ENCODE measurements at places on chromosomes 3 and 15.

GRCh38 chr15:40106203-40107161, 2.2 kb downstream of the BMF start:
- DNase-seq, result peak; percentile 80

DNA sequence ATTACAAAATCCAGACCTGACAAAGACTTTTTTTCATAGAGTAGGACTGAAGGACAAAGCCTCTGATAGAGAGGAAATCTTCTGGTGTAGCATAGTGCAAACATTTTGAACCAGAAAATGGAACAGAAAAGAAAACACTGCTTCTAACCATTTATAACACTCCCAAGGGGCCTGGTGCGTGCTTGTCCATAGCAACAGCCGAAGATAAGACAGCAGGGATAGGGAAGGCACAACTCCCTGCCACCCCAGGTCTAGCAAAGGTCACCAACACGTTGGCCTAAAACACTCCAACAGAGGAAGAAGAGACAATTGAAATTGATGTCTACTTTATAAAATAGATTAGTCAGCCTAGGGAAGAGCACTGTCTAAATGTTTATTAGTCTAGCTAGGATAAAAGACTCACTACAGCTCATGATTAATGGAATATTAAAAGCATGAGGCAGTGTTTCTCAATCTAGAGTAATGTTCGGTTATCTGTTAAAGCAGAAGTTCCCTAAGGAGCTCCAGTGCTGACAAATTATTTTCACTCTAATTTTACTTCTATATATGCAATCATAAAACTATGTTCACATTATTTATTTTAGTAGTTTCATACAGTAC, 145.2 kb downstream of the P3H2 start:
- no peak for DNase-seq

DNA sequence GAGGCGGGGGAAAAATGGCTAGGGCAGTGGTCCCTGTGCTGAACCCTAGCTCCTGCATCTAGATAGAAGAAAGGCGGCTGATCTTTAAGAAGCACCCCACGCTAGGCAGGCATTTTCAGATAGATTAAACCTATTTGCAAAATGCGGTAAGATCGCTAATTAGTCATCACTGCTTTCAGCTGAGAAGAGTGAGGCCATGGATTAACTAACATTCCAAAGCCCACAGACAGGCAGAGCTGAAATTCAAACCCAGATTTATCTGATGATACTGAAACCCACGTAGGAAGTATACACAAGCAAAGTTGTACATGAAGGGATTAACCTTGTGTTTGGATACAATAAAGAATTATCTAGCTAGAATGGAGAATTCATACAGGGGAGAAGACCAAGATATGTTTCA, 4.8 kb downstream of the ADPGK start:
- DNase-seq, result no peak

- DNase-seq, result no peak
Measured at GRCh38 chr15:79606831-79607355, 174.8 kb downstream of the MINAR1 start.

GRCh38 chr3:152183473-152183872, 85.3 kb upstream of the MBNL1 start:
- DNase-seq, result peak; percentile 51

DNA sequence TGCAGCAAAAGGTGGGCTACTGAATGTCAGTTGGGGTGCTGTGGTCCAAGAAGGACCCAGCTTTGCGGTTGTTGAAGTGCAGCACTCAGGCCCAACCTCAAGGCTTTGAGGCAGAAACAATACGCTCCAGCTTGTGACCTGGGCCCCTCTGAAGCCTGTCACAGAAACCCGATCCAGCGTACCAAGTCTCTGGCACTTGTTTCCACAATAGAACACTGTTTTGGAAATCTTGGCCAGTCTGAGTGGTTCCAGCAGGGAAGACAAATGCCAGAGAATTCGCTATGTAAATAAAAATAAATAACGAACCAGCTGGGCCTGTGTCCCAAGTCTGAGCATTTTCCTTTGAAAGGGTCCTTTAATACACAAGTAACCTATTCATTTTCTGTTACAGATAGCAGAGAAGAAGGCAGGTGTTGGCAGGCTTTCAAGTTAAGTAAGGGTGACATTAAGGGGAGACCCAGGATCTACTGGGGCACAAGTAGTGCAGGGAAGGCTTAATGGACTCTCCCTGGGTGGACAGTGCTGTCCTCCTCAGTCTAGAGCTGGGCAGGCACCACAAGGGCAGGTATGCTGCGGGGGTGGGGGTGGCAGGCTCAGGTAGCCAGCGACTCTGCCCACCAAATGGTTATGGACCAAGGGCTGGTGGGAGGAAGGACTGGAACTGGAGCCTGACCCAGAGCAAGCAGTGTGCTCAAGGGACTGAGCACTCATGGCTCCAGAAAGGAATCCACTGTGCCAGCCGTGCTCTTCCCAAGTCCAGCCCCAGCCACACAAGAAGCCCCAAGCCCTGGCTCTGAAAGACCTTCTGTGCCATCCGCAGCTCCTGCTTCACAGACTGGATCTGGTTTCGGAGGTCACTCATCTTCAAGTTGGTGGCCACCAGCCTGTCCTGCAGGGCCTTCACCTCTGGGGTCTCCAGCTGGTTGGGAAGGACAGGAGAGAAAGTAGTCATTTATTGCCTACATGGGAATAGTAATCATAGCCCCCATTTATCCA, 26.3 kb downstream of the CCDC13 start:
- peak; percentile 50 for DNase-seq
